WTC11 (cell line): ENCODE measurements at places on chromosomes 13 and 19.

- no peak for DNase-seq
These were observed 15.1 kb downstream of the PCDH8 start for GRCh38 chr13:52833296-52833875.

DNA sequence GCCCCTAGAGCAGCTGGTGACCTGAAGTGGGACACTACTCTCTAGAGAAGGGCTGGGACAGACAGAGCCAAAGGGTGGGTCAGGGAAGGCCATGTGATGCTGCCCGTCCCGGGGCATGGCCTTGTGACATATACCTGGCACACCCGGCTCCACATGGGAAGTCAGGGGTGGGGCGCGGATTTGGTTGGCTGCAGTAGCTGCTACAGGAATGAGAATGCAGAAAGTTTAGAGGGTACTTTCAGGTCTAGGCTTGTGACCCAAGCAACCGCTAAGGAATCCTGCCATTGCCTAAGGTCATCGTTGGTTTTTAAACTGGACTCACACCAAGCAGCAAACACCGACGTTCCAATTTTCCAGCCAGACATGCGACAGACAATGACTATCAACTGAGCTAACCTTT, 25.9 kb downstream of the RCBTB2 start:
- DNase-seq, result no peak

DNA sequence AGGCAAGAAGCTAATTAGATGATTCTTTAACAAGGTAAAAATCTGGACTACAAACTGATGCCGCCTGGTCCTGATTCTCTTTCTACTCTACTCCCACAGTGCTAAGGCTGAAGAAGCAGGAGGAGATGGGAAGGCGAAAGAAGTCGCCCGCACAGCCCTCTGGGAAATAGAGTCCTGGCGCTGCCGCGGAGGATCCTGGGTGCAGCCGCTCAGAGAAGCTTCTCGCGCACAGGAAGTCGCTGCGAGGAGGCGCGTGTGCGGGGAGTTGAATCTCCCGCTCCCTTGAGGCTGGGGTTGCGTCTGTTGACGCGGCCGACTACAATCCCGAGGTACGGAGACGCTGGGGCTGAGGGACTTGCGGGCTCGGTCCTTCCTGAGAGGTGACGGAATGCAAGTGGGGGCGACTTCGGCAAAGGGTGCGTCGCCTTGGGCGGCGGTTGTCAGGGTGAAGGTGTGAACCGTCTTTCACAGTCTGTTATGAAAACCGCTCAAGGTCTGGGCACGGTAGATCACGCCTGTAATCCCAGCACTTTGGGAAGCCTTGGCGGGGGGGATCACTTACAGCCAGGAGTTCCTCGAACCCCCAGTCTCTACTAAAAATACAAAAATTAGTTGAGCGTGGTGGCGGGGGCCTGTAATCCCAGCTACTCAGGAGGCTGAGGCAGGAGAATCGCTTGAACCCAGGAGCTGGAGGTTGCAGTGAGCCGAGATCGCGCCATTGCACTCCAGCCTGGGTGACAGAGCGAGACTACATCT, at the start of gene ZNF473:
TSS of gene ZNF473 (plus strand) at position 212 of the 756 bp plus-strand sequence. CDS start 5,078 bp downstream, outside the sequence.
- peak; percentile 91 for DNase-seq

GRCh38 chr19:14615623-14616022, 32.7 kb downstream of the CLEC17A start:
- DNase-seq, result no peak
